ENCODE measurements at places on chromosomes 11 and 22.

GRCh38 chr22:39980596-39980995 is 14.2 kb upstream of the FAM83F start:
- DNase-seq: no peak

DNA sequence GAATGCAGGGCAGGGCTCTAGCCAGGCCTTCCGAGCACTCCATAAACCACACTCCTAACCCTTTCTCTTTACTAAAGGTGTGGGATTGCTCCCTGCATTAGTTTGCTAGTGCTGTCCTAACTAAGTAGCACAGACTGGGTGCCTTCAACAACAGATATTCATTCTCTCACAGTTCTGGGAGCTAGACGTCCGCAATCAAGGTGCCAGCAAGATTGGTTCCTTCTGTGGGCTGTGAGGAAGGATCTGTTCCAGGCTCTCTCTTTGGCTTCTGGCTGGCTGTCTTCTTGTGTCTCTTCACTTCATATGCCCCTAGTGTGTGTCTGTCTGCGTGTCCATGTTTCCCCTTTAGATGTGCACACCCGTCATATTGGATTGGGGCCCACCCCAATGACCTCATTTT is 59.8 kb downstream of the GALNT18 start:
- no peak for DNase-seq

DNA sequence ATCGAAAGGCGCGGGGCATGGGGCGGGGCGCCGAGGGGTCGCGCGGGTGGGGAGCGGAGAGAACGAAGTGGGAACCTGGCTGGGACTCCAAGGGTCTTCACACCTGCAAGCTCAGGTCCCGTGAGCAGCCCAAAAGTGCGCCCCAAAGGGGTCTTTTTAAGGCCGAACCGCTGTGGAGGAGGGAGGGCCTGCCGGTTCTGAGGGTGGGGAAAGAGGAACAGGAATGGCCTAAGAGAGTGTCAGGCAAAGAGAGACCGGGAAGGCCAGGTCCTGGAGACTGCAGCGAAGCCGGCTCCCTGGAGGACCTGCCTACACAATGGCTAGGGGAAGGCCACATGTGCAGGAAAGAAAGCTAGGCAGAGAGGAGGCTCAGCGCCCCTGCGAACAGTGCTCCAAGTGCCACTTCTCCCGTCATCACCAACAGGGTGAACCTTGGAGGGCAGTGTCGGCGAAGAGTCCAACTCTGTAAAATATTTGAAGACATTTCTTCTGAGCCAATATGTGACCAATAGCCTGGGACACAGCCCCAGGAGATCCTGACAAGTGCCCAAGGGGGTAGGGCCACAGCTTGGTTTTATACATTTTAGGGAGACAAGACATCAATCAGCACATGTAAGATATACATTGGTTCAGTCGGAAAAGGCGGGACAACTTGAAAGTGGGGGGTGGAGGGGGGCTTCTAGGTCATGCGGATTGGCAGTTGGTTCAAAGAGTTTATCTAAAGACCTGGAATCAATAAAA is 710 bp upstream of the DGCR2 start:
- no peak for DNase-seq

DNA sequence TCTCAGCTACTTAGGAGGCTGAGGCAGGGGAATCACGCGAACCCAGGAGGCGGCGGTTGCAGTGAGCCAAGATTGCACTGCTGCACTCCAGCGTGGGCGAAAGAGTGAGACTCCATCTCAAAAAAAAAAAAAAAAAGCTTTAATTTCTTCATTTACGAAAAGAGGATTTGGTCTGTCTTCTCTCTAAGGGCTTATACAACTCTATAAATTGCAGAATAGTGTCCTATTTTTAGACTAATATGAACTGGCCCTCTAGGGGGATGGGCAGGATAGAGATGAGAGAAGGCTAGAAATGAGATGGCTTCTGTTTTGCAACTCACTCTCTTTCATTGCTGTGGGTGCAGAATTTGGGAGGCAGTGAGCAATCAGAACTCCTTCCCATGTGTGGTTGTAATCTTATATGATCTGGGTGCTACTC is 11.3 kb downstream of the MAML2 start:
- no peak for DNase-seq

GRCh38 chr11:70078781-70079616 is 882 bp downstream of the ANO1 start:
- no peak for DNase-seq

DNA sequence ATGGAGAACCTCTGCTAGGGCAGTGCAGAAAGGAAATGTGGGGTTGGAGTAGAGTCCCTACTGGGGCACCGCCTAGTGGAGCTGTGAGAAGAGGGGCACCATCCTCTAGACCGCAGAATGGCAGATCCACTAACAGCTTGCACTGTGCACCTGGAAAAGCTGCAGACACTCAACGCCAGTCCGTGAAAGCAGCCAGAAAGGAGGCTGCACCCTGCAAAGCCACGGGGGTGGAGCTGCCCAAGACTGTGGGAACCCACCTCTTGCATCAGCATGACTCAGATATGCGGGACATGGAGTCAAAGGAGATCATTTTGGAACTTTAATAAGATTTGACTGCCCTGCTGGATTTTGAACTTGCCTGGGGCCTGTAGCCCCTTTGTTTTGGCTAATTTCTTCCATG is 8.7 kb downstream of the TSKU start:
- DNase-seq: no peak

- no peak for DNase-seq
These were observed 1167.3 kb downstream of the TBC1D22A start for GRCh38 chr22:47929646-47930185.

GRCh38 chr11:2307501-2308331 is 5.9 kb downstream of the TSPAN32 start:
- DNase-seq: no peak

DNA sequence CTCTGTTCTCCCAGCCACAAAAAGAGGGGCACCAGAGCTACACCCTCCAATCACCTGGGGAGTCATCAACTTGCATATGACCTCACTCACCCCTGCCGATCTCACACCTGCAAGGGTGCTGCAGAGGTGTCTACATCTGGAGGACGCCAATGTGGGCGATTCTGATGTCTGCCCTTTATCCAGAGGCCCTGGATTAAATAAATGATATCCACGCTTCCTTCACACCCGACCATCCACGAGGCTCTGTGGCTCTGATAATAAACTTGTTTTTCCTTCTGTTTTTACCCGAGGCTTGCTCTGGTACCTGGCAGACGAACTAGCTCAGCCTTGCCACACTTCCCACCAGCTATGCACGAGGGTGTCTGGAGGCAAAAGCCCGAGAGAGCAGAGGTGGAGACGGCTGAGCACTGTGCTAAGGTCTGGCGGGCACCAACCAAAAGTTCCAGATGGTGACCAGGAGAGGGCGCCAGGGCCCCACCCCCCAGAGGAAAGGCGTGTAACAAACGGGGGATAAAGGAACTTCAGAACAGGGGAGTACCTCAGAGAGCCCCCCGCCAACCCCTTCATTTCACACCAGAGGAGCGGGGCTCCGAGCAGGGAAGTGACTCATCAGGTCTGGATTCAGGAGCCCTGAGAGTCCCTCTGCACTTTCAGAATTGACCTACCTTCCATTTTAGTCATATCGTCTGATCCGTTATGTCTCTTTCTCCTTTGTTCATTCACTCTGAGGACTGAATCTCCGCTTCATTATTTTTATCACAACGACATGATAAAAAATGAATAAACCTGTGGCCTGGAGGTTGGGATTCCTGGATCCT is 13.5 kb downstream of the SCN3B start:
- DNase-seq: peak; percentile 0

- no peak for DNase-seq
These were observed 426.4 kb downstream of the SHANK2 start for GRCh38 chr11:70825893-70826540.

GRCh38 chr11:37788141-37788877 is 1190.3 kb upstream of the RAG2 start:
- DNase-seq: no peak

DNA sequence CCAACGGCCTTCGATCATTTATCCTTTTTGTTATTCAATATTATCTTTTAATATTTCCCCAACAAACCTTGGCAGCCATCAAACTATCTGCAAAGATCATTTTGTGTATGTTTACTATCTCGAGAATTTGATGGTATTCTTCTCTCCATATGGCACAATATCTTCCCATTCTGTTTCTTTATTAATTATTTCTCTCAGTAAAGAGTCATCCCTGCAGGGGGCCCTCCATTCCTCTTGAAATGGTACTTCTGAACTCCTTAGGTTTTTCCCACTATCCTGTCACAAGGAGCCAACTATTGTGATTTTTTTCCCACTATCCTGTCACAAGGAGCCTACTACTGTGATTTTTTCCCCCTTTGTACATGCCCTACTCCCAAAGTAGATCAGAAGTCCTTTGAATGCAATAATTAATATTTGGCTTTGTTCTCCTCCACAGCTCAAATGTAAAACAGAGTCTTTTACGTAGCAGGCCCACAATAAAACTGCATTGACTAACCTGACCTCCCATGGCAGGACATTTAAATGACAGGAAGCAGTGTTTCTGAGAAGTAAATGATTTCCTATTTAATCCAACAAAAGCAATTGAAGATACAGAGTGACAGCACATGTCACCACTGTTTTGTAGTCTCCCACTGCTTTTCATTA is 43.3 kb downstream of the PDGFD start:
- DNase-seq: no peak

- DNase-seq: no peak
These were observed 65.4 kb downstream of the MICAL2 start for GRCh38 chr11:12175694-12176241.

DNA sequence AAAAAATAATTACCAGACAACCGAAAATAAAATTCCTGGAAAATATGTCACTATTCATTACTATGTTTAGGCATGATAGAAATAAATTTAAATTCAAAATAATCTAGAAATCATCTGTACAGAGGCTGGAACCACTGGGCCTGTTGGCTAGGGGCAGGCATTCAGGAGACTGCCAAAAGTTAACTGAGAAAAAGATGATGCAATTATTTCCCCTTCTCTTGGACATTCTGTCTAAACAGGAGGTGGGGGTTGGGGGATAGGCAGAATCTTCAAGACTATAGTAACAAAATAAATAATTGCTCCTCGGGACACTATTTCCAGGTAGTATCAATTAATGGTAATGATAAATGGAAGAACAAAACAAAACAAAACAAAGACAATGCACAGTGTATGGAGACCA is 14.1 kb downstream of the BTBD10 start:
- no peak for DNase-seq

GRCh38 chr11:101582236-101582988 is 1.4 kb downstream of the TRPC6 start:
- no peak for DNase-seq

- DNase-seq: no peak
These were observed 13.2 kb downstream of the ASPHD2 start for GRCh38 chr22:26442086-26442756.

DNA sequence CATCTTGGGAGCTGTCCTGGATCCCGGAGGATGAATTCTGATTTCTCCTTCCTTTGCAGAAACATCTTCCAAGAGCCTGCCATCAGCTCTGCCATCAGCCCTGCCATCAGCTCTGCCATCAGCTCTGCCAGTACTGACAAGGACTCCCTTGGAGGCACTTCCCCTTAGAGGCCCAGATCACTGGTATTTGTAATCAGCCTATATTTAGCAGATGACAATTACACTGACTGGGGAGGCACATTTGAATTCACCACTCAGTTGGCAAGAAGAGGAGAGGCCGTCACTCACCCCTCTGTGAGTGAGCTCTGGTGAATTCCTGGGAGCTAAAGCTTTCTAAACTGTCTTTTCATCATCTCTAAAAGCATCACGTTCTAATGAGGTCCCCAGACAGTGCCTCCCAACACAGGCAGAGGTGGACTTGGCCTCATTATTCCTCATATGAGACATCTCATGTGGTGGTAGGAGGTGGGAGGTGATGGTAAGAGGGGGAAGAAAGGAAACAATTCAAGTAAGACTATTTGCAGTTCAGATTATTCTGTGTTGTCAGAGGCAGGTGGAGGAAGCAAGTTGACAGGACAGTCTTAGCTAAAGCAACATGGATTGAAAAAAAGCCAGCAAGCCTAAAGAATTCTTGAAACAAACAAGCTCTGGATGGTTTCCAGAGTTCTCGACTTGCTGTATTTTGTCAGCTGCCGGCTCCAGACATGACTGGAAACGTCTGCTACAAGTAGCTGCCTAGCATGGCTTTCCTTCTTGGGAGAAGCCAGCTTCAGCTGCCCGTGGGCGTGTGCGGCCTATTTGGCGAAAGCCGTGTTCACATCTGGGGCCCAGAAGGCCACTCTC is 771.7 kb downstream of the TBC1D22A start:
- DNase-seq: no peak

- DNase-seq: no peak
These were observed 39.6 kb downstream of the LIF start for GRCh38 chr22:30206944-30207343.

DNA sequence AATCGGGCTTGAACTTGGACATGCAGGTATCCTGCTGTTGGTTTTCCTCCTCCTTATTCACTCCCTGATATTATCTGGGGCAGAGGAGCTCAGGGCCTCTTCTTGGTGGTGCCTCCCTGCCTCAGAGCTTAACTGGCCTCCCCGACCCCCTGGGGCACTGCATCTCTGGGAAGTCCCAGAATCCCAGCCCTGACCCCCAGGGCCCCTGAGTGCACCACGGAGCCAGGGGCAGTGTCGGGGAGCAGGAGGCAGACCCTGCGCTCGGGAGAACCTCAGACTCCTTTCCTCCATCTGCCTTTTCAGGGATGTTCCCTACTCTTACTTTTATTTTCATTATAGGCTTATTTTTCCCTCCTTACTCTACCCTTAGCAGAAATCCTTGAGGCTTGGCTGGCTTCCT is 537.0 kb downstream of the BRD1 start:
- DNase-seq: no peak

DNA sequence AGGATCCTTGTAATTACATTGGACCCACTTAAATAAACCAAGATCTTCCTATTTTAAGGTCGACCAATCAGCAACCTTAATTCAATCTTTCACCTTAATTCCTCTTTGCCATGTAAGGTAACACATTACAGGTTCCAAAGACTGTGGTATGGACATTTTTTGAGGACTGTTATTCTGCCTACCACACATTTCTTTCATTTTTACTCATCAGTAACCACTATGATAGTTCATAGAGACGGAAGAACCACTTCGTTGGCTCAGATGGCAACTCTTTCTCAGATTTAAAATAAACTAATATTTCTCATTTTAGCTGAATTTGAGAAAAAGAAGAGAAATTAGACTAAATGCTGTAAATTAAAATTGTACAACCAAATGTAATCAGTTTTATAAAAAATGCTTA is 96.3 kb downstream of the PAX6 start:
- no peak for DNase-seq

DNA sequence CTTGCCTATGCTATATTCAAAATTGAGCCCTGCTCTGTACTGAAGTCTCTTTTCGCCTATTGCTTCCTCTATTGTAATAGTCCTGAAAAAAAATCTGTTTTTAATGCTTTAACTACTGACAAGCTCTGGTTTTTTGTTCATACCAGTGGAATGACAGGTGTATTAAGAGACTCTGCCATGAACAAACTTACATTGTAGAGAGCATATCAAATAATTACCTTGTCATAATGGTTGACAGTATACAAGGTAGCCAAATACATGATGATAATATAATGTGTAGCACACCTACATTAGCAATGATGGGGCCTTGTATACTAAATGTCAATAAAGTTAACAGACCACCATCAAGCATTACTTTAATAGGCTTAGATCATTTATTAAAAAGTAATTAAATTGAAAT is 175.0 kb downstream of the DYNC2H1 start:
- DNase-seq: no peak

Data from DMS 273 treated with DMSO at 0.1 percent for 48 hours (cell line).